ENCODE measurements at places on chromosomes 5 and 9.

DNA sequence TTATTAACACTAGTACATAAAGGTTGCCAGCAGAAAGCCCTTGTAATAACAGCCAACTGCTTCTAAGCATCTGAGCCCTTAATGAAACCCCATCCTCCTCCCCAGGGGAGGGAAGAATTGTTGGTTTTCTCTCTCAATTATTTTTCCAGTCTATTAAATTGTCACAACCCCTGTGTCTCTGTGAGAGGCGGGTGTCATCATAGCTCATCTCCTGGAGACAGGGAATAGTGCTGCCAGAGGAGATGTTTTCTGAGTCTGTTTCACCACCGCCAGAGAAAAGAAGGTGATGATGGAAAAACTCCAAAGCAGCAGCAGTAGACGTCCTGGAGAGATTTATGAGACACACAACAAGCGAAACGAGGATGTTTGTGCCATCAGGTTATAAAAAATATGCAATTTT, 271.1 kb upstream of the NMUR2 start:
- no peak for DNase-seq

- DNase-seq = no peak
Observed at GRCh38 chr9:21803649-21804048, 1.2 kb downstream of the MTAP start.

- DNase-seq = no peak
Observed at GRCh38 chr9:89616411-89616810, 11.6 kb downstream of the GADD45G start.

GRCh38 chr5:62143268-62144229, 162.5 kb upstream of the KIF2A start:
- no peak for DNase-seq

- no peak for DNase-seq
Observed at GRCh38 chr5:78813906-78814530, 165.4 kb upstream of the LHFPL2 start.

Measured in activated CD8-positive, alpha-beta T cell treated with anti-CD3 and anti-CD28 coated beads, Interleukin-2, amount 10 ng/mL, durations not matched to agents 7 days and 5 days (primary cell).